ENCODE measurements at places on chromosomes 7 and 10.

DNA sequence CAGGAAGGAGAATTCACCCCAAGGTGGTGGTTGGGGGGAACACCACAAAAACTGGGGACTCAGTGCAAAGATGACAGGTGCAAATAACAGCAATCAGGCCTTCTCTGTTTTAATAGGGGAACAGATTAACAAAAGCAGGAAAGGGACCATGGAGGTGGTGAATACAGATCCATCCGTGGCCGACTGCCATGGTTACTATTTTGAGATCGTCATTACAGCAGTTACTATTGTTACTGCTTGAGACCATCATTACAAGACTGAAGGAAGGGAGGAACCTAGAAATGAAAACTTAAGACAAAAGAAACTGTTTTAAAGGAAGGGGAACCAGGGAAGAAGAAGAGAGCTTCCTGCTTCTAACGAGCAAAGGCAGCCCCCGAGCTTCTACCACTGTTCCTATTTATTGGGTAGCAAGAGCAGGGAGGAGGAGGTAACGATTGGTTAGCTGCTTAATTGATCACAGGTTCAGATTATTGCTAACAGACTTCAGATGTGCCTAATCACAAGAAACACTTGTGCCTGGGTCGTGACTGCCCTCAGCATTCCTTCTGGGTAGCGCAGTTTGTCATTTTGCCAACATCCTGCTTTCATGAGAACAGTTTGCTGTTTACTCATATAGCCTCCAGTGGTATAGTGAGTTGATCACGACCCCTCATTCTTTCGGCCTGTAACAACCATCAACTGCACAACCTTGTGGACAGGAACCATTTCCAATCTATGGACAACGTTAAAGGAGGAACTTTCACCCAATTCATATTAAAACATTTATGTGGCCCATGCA lies 216.3 kb downstream of the CHCHD3 start:
- no peak for DNase-seq

DNA sequence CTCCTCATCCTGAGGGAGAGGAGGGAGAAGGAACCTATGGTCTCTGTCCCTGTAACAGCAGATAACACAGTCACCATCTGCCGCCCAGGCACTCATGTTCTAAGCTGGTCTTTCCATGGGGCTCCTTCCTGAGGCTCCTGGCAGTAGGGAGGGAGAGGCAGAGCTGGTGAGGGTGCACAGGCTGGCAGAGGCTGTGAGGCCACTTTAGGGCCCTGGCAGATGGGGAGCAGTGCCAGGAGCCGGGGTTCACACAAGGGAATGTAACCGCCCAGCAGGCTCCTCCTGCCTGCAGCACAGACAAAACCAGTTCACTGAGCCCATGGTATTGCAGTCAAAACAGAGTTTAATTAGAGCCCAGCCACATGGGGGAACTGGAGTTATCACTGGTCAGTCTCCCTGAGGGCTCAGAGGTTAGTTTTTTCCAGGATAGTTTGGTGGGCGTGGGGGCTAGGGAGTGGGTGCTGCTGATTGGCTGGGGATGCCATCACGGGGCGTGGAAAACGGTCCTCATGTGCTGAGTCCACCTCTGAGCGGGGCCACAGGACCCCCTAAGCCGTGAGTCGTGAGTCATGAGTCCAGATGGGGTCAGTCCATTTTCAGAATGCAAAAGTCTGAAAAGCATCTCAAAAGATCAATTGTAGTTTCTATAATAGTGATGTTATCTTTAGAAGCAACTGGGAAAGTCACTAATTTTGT lies 499.3 kb upstream of the FOXK1 start:
- DNase-seq = no peak

DNA sequence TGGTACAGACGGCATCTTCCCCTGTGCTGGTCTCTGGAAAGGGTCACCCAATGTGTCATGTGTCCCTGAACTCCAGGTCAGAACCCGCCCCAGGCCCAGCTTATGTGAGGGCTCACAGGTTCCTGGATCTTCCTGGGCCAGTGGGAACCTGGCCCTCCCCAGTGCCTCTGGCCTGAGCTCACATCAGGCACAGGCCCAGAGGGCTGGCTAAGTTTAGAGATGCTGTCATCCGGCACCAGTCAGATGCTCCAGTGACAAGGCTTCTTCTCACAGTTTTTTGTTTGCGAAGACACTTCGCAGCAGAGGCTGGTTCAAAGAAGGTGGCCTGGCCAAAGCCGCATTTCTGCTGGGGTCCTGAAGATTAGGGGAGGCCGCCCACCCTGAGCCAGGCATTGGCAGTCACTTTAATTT lies 11.8 kb downstream of the CAMK2B start:
- no peak for DNase-seq

DNA sequence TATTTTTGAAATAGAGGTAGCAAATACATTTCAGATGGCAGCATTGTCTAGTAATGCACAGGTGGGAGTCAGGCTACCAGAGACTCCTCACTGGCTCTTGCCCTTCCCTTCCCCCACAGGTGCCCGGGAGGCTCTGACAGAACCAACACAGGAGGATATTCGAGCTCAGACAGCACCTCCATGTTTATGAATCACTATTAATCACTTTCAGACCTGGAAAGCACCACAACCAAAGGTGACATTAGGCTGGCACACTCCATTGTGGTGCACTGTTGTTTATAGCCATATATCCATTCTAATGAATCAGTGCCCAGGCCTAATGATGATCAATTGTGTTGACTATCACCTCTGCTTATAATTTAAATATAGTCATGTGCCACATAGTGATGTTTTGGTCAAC lies 107.8 kb upstream of the NAMPT start:
- no peak for DNase-seq

GRCh38 chr7:2032030-2032875 lies 200.5 kb downstream of the MAD1L1 start:
- no peak for DNase-seq

GRCh38 chr7:54672519-54672918 lies 86.5 kb downstream of the SEC61G start:
- no peak for DNase-seq

- DNase-seq = no peak
These were observed 337.4 kb downstream of the DNAJB6 start for GRCh38 chr7:157674027-157674714.

GRCh38 chr10:48279081-48279751 lies 4.7 kb upstream of the FRMPD2 start:
- DNase-seq = no peak

DNA sequence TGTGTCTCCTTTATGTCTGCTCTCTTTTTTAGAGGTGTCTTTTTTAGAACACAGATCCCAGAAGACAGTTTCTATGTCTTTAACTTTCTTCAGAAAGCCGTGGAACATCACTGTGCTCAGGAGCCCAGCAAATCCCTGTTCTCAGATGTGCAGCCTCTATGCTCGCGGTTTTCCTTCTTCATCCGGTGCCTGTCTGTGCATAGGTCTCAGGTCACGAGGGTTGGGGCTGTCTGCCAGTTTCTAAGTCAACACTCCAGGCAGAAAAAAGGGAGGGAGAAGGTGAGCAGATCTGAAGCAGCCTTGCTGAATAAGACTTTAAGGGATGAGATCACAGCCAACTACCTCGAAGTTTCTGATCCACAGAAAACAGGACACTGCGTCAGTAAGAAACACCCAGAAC lies 68.5 kb downstream of the CRTAC1 start:
- no peak for DNase-seq

DNA sequence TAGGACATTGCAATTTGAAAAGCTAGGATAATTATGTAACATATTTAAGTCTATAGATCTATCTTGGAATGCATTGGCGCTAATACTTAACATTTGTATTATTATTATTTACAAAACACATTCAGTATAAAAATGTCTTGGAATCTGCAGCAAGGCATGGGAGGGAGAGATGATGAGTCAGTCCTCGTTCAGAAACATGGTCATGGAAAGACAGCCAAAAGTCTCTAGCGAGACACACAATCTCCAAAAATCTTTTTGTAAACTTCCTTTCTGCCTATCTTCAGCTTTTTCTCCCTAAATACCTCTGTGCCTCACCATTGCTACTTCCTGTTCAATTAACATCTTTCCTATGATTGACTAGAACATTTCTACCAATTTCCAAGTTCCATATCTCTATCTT lies 188.4 kb upstream of the CACNA2D1 start:
- DNase-seq = no peak

GRCh38 chr10:78332657-78333056 lies 299.0 kb downstream of the RPS24 start:
- no peak for DNase-seq

- DNase-seq = no peak
These were observed 10.5 kb downstream of the ZNF282 start for GRCh38 chr7:149205690-149206381.

GRCh38 chr7:149704507-149704906 lies 68.9 kb downstream of the ZNF467 start:
- DNase-seq = no peak

GRCh38 chr10:35369049-35369611 lies 32.8 kb downstream of the CCNY start:
- no peak for DNase-seq

GRCh38 chr7:94216944-94217461 lies 177.7 kb upstream of the COL1A2 start:
- DNase-seq = no peak

GRCh38 chr7:67206452-67206851 lies 209.8 kb downstream of the TYW1 start:
- no peak for DNase-seq

DNA sequence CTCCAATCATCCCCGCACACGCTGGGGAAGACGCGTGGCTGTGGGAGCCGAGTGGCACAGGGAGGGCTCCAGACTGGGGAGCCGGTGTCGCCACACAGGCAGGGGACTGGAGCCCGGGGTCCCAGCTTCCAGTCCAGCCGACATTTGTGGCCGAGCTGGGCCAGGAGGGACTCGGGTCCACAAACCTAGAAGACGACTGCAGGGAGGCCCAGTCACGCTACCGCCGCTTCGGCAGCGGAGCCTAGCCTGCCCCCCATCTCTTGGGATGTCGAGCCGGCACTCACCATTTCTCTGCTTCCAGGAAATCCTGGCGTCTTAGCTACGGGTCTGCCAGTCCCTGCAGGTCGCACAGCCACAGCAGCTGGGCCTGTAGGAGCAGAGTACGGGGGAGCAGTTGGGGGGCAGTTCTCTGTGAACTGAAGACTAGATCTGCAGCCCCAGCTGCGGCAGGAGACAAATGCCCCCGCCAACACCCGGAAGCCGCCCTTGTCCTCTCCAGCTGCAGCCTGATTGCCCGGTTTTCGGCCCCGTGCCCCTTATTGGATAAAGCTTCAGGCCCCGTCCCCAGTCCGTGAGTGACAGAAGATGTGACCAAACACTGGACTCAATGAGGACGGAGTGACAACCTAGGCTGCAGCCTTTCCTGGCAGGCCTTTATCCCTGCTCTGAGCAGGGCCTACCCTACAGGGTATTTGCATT lies 270.7 kb downstream of the ZNF33B start:
- DNase-seq = peak; percentile 5

GRCh38 chr7:126460664-126461063 lies 792.1 kb downstream of the GRM8 start:
- no peak for DNase-seq

- no peak for DNase-seq
These were observed 107.0 kb downstream of the WDR37 start for GRCh38 chr10:1163204-1163660.

- DNase-seq = no peak
These were observed 76.9 kb upstream of the RET start for GRCh38 chr10:43000021-43000411.

DNA sequence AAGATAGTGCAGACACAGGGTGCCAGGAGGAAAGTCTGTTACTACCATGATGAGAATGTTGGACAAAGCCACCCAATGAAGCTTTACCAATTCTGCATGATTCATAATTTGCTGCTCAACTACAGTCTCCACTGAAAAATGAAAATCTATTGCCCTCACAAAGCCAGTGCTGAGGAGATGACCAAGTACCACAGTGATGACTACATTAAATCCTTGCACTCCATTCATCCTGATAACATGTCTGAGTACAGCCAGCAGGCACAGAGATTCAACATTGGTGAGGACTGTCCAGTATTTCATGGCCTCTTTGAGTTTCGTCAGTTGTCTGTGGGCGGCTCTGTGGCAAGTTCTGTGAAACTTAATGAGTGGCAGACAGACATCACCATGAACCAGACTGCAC lies 144.0 kb downstream of the PLCE1 start:
- DNase-seq = no peak

DNA sequence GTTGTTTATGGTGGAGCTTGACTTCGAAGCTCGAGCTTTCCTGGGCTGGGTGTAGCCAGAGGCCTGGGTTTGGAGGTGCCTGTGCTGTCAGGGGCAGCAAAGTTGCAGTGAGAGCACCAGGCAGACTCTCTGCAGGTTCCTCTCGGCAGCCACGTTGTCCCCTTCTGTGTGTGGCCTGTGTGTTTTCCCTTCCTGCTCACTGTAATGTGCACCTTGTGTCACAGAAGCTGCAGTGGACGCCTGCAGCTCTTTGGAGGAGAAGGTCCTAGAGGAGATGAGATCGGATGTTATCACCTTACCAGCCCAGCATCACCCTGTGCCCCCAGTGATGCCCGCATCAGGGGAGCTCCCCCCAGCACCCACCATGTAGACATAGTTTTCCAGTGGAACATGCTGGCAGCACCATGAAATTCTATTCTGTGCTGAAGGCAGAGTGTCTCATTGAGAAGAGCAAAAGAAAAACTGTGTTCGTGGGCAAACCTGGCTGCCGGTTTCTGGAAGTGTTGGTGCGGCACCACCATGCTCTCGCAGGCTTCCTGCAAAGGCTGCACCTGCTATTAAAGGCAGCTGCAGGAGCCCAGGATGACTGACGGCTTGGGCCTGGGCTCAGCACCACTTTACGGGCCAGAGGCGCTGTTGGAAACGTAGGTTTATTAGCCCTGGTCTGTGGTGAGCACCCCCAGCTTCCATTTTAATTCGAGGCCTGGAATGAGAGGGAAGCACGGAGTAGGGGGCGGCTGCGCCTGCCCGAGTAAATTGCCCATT lies 609.8 kb upstream of the FOXK1 start:
- DNase-seq = no peak

DNA sequence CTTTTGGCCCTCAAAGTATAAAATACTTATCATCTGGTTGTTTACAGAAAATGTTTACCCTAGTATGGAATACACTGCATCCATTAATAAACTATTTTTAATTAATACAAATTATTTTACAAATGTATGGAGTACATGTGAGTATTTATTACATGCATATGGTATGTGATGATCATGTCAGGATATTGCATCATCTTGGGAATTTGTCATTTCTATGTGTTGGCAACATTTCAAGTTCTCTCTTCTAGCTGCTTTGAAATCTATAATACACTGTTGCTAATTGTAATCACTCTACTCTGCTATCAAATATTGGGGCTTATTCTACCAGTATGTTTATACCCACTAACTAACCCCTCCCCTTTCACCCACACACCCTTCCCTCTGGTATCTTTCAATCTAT lies 103.9 kb upstream of the THSD7A start:
- DNase-seq = no peak

DNA sequence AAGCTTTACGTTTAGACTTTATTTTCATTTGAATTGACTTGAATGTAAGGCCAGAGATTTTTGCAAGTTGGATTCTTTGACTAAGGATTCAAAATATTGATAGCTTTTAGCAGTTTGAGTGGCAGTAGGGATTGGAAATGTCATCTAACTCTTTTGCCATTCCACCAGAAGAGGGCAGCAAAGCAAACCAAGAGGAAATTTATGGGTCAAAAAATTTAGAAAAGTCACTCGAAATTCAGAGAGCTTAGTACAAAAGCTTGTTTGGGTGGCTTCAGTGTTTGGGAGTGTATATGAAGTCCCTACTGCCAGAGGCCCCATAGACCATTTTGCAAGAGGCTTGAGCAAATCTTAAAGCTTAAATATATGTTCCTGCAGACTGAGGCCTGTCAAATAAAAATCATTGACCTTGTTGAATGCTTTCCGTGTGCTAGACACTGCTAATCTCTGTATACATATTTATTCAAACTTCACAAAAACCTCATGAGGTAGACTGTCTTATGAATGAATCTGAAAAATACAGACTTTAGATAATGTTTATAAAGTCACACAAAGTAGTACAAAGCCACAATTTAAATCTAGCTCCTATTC lies 44.6 kb upstream of the RSBN1L start:
- no peak for DNase-seq

All from stimulated activated CD8-positive, alpha-beta memory T cell treated with anti-CD3 and anti-CD28 coated beads, Interleukin-7, amount 100 ng/mL, for 4 hours (primary cell).